ENCODE measurements at places on chromosomes 16 and 17.

- no peak for DNase-seq
Observed at GRCh38 chr17:49403514-49404289, 11.0 kb downstream of the PHB1 start.

DNA sequence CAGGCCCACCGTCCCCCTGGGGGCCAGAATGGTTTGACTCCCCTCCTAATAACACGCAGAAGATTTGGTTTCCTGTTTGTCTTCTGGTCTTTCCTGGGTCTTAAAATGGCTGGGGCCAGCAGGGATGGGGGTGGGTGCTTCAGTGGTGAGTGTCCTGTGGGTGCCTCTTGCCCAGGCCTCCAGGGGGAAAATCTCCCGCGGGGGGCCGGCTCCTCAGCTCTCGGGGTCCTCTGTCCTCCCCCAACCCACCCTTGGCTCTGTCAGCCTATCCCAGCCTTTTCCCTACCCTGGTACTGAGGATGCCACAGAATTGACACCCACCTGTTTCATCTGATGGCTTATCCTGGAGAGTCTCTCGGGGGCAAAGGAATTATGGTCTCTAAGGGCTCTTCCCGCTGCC lies 23.8 kb upstream of the SDR42E2 start:
- DNase-seq, result no peak

DNA sequence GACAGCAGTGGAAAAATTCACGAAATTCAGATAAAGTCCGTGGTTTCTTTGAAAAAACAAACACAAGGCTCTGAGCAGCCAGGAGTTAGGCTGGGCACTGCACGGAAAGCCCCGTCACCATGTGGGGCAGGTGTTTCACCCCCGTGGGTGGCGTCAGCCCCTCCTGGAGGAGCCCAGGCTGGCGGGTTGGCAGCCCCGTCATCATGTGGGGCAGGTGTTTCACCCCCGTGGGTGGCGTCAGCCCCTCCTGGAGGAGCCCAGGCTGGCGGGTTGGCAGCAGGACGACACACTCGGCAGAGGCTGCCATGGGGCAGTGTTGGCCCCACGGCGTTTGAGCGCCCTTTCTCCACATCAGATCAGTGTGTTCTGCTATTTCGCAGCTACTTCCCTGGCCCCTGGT lies 38.1 kb downstream of the ACSF3 start:
- DNase-seq, result no peak

- no peak for DNase-seq
Observed at GRCh38 chr17:45108595-45109521, 23.5 kb downstream of the PLCD3 start.

- no peak for DNase-seq
Observed at GRCh38 chr17:6539871-6540270, 16.5 kb downstream of the PITPNM3 start.

DNA sequence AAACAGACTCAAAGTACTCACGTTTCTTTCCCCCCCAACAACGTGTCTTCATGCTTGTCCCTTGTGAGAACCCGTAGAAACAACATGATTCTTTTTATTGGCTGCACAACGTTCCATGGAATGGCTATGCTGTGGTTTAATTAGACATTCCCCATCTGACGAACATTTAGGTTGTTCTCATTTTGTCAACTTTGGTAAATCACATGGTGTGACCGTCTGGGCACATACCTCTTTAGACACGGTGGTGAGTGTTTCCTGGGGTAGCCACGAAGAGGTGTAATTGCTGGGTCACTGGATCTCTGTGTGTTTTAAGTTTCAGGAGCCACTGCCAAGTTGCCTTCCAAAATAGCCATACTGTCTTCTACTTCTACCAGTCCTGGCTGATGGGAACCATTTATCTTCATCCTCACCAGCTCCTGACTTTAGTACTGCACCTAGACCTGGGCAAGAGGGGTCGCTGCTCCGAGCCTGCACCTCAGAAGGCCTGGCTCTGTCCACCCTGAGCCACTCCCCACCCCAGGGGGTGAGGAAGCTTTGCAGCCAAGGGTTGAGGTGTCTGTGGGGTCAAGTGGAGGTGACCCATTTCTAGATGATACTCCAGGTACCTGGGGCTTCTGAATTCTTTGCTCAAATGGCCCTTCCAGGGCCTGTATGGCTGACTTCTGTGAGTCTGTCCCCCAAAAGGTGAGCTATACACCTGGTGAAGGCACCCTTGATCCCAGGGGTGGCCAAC lies 84.7 kb downstream of the IRX5 start:
- DNase-seq, result no peak

GRCh38 chr16:5187402-5187952 lies 89.9 kb upstream of the EEF2KMT start:
- DNase-seq, result no peak

DNA sequence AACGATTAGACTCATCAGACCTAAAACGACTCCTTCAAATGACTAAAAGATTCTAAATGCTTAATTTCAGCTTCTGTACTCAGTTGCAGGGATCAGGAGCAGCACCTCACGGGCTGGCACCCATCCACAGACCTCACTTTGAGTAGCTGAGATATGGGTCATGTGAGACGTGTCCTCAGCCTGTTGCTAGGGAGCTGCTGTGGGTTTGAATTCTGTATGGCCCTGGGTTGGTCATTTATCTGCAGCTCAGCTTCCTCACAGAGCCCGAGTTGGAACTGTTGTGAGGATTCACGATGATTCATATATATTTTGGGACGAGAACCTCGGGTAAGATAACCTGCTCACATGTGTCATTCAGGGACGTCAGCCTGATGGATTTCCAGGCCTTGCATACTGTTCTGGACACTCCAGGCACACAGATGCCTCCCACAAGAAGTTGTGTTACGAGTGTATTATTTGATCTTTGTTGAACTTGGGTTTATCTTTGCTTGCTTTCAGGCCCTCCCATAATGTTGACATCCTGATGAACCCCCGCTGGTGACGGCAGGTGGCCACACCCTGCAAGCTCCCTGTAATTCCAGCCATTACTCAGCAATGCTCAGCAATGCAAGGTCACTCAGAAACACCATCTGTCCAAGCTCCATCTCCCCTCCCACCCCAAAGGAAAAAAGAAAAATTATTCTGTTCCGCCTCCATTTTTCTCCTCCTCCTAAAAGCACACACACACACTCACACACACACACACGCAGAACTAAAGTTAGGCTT lies 137.6 kb downstream of the RBFOX3 start:
- DNase-seq, result no peak

GRCh38 chr16:86101897-86102157 lies 202.9 kb downstream of the IRF8 start:
- DNase-seq, result no peak

GRCh38 chr16:87451563-87452210 lies 41.1 kb downstream of the ZCCHC14 start:
- no peak for DNase-seq

- DNase-seq, result no peak
Observed at GRCh38 chr17:48543107-48543853, 1.6 kb downstream of the HOXB2 start.

- no peak for DNase-seq
Observed at GRCh38 chr17:41510251-41511065, 5.0 kb upstream of the KRT13 start.

DNA sequence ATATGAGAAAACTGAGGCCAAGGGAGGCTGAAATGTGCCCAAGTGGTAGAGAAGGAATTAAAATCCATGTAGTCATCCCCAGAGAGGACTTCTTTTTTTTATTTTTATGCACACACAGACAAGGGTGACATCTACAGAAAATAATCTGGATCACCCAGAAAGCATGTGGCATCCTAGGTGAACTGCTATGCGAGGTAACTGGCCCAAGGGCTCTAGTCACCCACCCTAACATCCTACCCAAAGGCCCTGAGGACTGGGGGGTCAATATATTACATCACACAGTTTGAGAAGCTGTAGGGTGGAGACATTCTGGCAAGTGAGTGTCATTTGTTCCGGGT lies 23.3 kb downstream of the TEX14 start:
- DNase-seq, result no peak

GRCh38 chr16:24116989-24117388 lies 139.1 kb upstream of the CACNG3 start:
- no peak for DNase-seq

GRCh38 chr17:38444151-38444550 lies 15.9 kb downstream of the ARHGAP23 start:
- peak; percentile 66 for DNase-seq

GRCh38 chr17:79946352-79947231 lies 89.1 kb downstream of the TBC1D16 start:
- DNase-seq, result no peak

GRCh38 chr16:23131436-23131835 lies 17.8 kb downstream of the USP31 start:
- no peak for DNase-seq

- DNase-seq, result no peak
Observed at GRCh38 chr17:42275527-42276358, 448 bp downstream of the STAT5B start.

DNA sequence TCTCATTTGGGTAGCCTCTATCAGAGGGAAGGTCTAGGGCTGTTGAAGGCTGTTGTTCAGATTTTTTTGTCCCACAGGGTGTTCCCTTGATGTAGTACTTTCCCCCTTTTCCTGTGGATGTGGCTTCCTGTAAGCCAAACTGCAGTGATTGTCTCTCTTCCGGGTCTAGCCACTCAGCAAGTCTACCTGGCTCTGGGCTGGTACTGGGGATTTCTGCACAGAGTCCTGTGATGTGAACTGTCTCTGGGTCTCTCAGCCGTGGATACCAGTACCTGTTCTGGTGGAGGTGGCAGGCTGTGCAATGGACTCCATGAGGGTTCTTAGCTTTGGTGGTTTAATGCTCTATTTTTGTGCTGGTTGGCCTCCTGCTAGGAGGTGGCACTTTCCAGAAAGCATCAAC lies 23.3 kb upstream of the CCR7 start:
- no peak for DNase-seq

- DNase-seq, result no peak
Observed at GRCh38 chr16:50666658-50667496, 14.2 kb downstream of the SNX20 start.

GRCh38 chr16:49932434-49932833 lies 76.5 kb upstream of the ZNF423 start:
- DNase-seq, result no peak

GRCh38 chr16:4535627-4536108 lies 2.9 kb downstream of the CDIP1 start:
- DNase-seq, result no peak

DNA sequence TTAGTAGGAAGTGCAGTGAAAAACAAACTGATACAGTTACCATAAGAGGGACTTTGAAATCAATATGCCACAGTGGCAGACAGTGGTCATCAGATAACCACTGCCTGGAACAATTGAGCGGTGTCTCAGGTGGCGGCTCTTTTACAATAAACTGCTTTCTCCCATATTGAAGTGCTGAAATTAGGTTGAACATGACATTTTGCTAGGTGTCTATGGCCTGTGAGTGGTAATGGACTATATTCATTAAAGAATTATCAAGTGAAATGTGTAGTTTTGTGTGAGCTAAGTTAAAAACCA lies 214.7 kb downstream of the RPTOR start:
- no peak for DNase-seq

DNA sequence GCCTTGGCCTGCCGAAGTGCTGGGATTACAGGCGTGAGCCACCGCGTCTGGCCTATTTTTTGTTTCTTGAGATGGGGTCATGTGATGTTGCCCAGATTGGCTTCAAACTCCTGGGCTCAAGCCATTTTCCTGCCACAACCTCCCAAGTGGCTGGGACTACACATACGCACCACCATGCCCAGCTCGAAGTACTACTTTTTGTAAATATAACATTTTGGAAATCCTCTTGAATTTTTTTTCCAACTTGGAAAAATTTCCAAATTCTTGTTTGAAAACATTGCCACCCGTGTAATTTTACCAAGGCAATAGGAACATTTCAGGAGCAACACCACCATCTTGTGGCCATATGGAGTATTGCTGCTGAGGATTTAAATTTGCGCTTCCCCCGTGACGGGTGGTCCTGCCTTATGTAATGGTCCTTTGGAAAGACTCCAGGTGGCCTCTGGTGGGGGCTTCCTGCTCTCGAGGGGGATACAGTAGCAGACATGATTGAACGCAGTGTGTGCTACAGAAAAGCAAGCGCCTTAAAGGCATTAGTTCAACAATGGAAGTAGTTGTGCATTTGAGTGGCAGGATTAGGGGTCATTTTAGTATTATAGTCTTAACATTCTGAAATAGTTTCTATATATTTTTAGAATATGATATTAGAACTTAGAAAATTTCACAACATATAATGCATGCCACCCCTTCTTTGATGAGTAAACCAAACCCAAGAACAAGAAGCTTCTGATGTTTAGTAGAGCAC lies 8.0 kb downstream of the FLYWCH1 start:
- DNase-seq, result peak; percentile 78

DNA sequence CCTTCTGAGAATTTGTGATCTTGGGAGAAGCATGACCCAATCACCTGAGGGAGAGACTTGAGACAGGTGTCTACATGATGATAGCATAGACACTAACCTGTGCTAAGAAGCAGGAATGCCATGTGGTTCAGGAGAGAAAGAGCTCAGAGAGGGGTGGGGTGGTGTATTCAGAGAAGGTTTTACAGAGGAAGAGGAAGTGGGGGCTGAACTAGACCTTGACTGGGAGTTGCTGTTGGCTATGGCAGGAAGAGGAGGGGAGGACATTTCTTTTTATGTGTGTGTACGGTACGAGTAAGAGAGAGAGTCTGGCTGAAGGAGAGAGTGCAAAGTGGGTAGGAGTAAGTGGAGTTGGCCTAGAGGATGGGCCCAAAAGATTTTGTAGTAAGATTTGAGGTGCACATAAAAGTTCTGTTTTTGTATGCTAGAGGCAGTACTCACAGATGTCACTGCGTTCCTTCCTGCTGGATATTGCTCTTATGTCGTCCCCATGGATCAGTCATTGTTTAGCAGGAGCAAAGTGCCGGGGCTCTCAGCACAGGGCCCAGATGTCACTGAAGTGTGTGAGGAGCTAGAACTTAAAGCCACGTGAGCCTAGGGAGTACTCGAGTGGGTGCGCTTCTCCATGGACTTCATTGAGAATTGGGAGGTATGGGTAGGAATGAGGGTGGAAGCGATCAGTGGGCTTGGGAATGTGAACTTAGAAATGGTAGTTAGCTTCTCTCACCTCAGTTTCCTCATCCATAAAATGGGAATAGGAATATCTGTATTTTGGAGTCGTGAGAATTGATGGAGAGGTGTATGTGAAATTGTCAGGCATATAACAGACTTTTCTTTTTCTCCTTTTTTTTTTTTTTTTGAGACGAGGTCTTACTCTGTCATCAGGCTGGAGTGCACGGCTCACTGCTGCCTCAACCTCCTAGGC lies 22.1 kb downstream of the SLC7A6 start:
- DNase-seq, result no peak

GRCh38 chr16:5845046-5845445 lies 747.5 kb upstream of the EEF2KMT start:
- DNase-seq, result no peak

DNA sequence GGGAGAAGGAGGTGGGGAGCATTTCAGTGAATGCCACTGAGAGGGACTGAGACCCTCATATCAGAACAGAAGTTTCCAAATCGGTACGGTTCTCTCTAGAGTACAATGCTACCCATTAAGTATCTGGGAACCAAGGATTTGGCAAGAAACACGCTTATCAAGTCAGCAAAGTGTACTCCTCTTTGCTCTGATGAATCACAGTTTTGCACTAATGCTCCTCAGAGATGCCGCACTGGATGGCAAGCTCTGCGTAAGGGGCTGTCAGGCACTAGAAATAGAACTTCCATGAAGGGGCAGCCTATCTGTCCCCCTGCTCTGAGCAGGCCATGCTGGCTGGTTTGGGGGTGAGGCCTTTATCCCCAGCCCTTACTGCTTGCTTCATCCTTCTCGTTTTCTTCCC lies 4.8 kb upstream of the ABCC12 start:
- peak; percentile 47 for DNase-seq

GRCh38 chr17:77337150-77337549 lies 196.4 kb downstream of the SEC14L1 start:
- no peak for DNase-seq

- DNase-seq, result no peak
Observed at GRCh38 chr17:81483085-81483861, 29.3 kb downstream of the ACTG1 start.

Measured in fibroblast of mammary gland (primary cell).